Left kidney (tissue), 8 donors: ENCODE measurements at places on chromosomes 3 and 15. TPM values are rescaled to one million over a fixed set of nuclear protein-coding genes. Genes with fewer than 3 reads are reported as not detected.

- no peak for DNase-seq
These were observed 9.3 kb downstream of the WWTR1 start for GRCh38 chr3:149648525-149648924.

DNA sequence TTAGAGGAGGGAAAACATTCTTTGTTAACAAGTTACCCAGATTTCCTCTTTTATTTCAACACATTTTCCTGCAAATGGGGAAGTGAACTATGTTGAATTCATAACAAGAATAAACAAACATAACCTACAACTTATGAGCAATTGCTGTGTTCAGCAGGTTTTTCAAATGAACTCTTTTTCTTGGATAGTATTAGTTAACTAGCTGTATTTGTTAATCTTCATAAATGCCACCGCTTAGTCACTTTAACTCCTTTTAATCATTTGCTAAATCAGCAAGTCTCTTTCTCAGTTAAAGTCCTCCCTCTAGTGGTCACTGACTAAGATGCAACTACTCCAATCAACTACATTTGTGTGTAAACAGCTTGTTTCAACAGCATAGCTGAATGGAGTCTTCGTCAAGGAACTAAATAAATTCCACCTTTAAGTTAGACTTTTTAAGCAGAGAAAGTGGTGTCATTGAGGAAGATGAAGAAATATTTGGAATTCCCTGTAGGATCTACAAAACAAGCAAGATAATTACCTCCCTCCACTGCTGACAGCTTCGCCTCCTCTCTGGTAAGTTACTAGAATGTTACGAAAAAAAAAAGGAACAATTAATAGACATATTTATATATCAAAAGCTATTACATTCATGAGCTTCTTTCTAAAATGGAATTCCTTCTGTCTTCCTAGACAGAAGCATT lies 1122.0 kb downstream of the ROBO1 start:
- peak; percentile 88 for DNase-seq

- no peak for DNase-seq
These were observed 184.6 kb downstream of the XXYLT1 start for GRCh38 chr3:195086341-195086740.

- DNase-seq: no peak
These were observed 10.9 kb downstream of the AMOTL2 start for GRCh38 chr3:134363381-134363755.

FSD2 gene
- polyA plus RNA-seq: 0.12 TPM

DNA sequence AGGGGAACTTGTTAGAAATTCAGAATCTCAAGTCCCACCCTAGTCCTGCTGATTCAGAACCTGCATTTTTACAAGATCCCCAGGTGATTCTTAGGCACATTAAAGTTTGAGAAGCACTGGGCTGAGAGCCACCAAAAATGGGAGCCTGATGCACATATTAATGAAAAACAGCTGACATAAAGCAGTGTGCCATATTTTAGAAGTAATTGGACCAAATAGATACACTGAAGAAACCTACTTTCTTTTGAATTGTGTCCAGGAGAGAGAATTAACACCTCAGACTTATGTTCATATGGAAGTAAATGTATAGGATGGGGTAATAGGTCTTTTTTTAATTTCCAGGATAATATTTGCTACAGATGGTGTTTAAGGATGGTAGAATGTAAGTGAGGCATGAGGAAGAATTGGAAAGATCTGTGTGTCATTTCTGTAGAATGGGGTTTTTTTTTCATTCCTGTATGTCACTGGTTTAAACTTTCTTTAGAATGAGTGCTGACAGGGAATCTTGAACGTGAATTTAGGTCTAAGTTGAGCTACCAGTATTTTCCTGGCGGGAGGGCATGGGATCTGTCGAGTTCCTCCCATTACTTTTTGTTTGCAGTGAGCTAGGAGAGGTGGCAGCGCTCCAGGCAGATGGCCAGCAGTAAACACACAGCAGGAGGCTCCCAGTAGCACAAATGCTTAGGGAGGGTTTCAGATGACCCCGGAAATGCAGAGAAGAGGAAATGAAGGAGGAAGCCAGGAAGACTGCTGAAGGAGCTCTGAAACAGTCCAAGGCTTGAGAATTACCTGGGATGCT lies 185.6 kb downstream of the PLCL2 start:
- no peak for DNase-seq

DNA sequence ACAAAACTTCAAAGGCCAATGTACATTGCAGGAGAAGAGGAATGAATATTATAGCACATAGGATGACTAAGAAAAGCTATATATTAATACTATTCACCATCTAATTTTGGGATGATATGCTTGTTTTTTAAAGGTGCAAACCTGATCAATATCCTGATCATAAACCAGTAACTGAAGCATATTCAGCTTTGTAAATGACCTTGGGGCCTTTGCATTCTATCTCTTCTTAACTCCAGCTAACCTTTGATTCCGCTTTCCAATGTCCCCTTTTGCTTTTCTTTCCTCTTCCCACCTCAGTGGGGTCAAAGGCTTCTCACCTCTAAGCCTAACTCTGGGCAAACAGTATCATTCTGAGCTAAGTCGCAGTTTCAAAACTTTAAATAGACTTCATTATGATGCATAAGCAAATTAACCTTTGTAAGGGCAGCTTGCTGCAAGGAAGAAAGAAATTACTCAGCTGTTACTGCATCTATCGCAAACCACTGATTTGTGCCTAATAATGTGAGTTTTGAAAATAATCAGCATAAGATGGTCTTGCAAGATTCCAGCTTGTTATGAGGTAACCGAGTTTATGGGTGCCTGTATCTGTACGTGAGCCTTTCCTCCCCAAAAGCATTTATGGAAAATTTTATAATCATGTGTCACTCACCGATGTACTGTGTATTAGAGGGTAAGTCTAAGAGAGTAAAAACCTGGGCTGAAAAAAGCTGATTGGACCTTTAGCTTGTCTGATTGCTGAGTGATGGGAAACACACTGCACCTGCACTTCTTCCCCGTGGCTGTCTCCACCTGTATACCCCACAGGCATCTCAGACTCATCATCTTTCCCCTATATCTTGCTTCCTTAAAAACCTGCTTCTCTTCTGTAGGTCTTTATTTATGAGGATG lies 116.8 kb downstream of the TPRG1 start:
- no peak for DNase-seq

GRCh38 chr3:172347895-172348679 lies 100.2 kb downstream of the GHSR start:
- DNase-seq: no peak

- DNase-seq: peak; percentile 57
These were observed 34.8 kb downstream of the COMMD2 start for GRCh38 chr3:149717391-149718056.

GRCh38 chr3:13570391-13571194 lies 21.7 kb downstream of the FBLN2 start:
- DNase-seq: no peak
